Ascending aorta (tissue), 2 donors: ENCODE measurements at places on chromosomes 12 and 14.
A peak's percentile ranks its signal among the peaks of the same experiment; 100 is the strongest.

DNA sequence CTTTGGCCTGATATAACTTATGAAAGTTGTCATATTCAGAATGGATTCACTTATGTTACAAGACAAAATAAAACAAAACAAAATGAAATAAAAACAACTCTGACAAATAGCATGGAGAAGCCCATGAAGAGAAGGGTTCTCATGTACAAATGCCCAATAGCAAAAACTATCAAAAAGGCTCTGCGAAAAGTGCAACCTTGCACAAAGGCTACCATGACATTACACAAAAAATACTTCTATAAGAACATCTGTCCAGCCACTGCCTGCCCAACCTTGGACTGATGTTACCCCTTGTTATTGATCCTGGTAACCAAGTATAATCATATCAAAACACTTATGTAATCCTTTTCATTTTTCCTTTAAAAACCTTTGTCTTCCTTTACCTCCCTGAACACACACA lies 213.0 kb downstream of the ATP23 start:
- no peak overlapping the region for H3K27ac ChIP-seq
- no peak for DNase-seq
- no peak overlapping the region for H3K4me3 ChIP-seq
- no peaks in the 10 kb centered on the region for H3K27me3 ChIP-seq
- H3K36me3 ChIP-seq, result no peaks in the 10 kb centered on the region

DNA sequence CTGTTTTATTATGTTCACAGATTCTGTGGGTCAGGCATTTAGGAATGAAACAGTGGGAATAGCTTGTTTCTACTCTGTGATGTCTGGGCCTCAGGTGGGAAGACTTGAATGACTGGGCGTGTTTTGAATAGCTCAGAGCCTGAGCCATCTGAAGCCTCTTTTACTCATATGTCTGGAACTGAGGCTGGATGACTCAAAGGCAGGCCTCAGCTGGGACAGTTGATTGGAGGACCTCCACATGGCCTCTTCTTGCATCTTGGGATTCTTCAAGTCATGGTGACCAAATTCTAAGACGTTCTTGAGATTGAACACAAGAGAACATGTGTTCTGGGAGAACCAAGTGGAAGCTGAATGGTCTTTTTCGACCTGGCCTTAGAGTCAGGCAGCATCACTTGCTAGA lies 45.8 kb upstream of the TBX3 start:
- H3K4me1 ChIP-seq, result no peaks in the 10 kb centered on the region
- no peak overlapping the region for H3K4me3 ChIP-seq
- no peak overlapping the region for H3K27ac ChIP-seq
- H3K27me3 ChIP-seq, result no peaks in the 10 kb centered on the region

GRCh38 chr12:101608301-101609133 lies 13.7 kb downstream of the MYBPC1 start:
- no peak for DNase-seq
- H3K27me3 ChIP-seq, result no peaks in the 10 kb centered on the region
- H3K27ac ChIP-seq, result no peak overlapping the region

DNA sequence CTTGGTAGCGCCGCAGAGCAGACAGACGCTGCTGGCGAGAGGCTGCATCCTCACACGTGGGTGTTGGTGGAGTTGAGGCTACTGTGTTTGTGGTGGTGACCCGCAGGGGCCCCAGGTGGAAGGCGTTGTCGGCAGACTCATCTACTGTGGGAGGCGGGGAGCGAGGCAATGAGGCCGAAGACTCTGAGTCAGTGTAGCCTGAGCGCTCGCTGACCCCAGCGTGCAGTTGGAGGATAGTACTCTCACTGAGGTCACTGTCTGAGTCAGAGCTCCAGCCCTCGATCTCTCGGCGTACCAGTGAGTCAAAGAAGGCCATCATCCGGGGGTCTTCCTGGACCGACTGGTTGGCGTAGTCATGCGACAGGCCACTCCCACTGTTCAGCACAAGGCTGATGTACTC lies 76.0 kb upstream of the ACTN1 start:
- no peaks in the 10 kb centered on the region for H3K27me3 ChIP-seq
- H3K36me3 ChIP-seq, result peaks cover 27% of the 10 kb centered on the region
- DNase-seq, result no peak
- peaks cover 48% of the 10 kb centered on the region for H3K4me1 ChIP-seq
- no peak overlapping the region for H3K4me3 ChIP-seq

DNA sequence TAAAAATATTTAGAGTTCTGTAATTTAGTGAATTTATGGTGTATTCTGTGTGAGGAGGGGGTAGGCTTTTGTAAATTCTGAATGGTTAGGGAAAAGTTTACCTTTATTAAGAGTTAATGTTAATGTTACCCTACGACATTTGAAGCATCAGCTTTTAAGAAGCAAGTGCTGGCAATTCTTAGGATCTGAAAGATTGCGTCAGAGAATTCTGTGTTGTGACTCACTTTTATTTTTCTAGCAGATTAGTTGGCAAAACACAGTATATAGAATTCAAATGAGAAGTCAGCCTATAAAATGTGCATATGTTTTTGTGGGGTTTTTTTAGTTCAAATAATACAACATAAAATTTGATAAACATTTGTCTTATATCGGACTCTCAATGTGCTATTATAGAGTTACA lies 97.6 kb downstream of the RAD52 start:
- H3K27ac ChIP-seq, result peak overlapping the region; percentile 54
- no peaks in the 10 kb centered on the region for H3K36me3 ChIP-seq
- no peaks in the 10 kb centered on the region for H3K27me3 ChIP-seq
- no peak for DNase-seq

DNA sequence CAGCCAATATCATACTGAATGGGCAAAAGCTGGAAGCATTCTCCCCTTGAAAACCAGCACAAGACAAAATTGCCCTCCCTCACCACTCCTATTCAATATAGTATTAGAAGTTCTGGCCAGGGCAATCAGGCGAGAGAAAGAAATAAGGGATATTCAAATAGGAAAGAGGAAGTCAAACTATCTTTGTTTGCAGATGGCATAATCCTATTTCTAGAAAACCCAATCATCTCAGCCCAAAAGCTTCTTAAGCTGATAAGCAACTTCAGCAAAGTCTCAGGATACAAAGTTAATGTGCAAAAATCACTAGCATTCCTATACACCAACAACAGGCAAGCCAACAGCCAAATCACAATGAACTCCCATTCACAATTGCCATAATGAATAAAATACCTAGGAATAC lies 21.0 kb upstream of the ANP32D start:
- DNase-seq, result no peak
- H3K36me3 ChIP-seq, result no peaks in the 10 kb centered on the region
- no peak overlapping the region for H3K27ac ChIP-seq
- no peaks in the 10 kb centered on the region for H3K4me1 ChIP-seq
- no peaks in the 10 kb centered on the region for H3K27me3 ChIP-seq

DNA sequence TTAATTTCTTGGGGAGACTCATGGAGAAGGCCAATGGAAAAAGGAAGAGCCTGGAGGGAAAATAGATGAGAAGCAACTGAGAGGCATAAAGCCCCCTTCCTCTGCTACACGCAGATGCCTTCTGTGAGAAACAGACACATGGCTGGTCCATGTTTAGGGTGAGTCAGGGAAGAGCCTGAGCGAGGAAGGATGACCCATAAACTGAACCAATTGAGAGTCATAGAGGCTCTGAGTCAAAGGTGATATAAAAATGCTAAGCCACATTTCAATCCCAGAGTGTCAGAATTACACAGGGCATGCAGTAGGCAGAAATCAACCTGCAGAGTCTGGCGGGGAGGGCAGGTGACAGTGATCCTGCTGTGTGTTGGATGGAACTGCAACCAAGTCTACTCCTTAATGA lies 30.1 kb upstream of the NEDD1 start:
- no peaks in the 10 kb centered on the region for H3K4me1 ChIP-seq
- H3K4me3 ChIP-seq, result no peak overlapping the region
- no peaks in the 10 kb centered on the region for H3K27me3 ChIP-seq
- no peak overlapping the region for H3K27ac ChIP-seq
- no peak for DNase-seq

- H3K4me3 ChIP-seq, result no peak overlapping the region
- peaks cover 11% of the 10 kb centered on the region for H3K4me1 ChIP-seq
- no peaks in the 10 kb centered on the region for H3K27me3 ChIP-seq
- no peaks in the 10 kb centered on the region for H3K36me3 ChIP-seq
- H3K27ac ChIP-seq, result no peak overlapping the region
Observed at GRCh38 chr14:57845316-57845715, 20.6 kb downstream of the SLC35F4 start.

- H3K4me3 ChIP-seq, result no peak overlapping the region
- no peaks in the 10 kb centered on the region for H3K27me3 ChIP-seq
- H3K27ac ChIP-seq, result no peak overlapping the region
Observed at GRCh38 chr14:72941286-72941985, 15.2 kb downstream of the DCAF4 start.

- no peak overlapping the region for H3K27ac ChIP-seq
- H3K36me3 ChIP-seq, result peaks cover 75% of the 10 kb centered on the region
- DNase-seq, result no peak
- no peaks in the 10 kb centered on the region for H3K27me3 ChIP-seq
Observed at GRCh38 chr12:49796606-49797448, 31.4 kb downstream of the NCKAP5L start.
